ENCODE measurements at places on chromosomes 2 and 18.

GRCh38 chr2:41420219-41420618, 627.6 kb upstream of the PKDCC start:
- DNase-seq = no peak

GRCh38 chr2:143877056-143877455, 642.9 kb downstream of the ZEB2 start:
- DNase-seq = no peak

GRCh38 chr2:160735696-160736095, 242.1 kb upstream of the RBMS1 start:
- DNase-seq = no peak

DNA sequence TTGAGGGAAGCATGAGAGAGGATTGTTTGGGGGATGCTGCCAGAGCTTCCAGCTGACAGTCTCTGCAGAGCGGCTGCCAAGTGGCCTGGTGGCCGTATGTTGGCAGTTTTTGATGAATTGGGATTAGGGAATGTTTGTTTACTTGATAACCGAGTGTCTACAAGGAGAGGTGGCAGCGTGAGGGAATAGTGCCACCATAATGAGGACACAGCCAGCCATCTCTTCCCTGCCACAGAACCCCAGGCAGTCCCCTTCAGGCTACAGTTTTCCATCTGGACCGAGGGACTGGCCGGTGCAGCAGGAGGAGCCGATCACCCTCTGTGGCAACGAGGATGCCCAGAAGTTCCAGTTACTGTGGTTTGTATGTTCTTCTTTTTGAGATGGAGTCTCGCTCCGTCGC, 55.2 kb downstream of the TRAPPC12 start:
- DNase-seq = no peak

DNA sequence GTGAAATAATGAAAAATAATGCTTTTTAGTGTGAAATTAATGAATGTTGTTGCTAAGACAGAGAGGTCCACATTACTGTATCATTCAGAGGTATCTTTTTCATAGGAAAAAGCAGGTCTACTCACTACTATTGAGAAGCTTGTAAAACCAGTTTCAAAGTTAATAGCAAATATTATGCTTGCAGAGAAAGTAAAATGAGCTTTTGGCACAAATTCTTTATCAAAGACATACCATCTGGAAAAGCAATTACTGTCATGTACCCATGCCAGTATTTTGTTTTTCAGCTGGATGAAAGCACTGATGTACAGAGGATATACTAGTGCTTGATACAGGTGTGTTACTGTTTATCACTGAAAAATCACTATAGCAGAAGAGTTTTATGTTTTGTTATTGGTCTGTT, 77.5 kb downstream of the NCOA1 start:
- DNase-seq = no peak

Data from RCC 7860 (cell line).